ENCODE measurements at places on chromosomes 5 and 9.
A peak's percentile ranks its signal among the peaks of the same experiment; 100 is the strongest.

DNA sequence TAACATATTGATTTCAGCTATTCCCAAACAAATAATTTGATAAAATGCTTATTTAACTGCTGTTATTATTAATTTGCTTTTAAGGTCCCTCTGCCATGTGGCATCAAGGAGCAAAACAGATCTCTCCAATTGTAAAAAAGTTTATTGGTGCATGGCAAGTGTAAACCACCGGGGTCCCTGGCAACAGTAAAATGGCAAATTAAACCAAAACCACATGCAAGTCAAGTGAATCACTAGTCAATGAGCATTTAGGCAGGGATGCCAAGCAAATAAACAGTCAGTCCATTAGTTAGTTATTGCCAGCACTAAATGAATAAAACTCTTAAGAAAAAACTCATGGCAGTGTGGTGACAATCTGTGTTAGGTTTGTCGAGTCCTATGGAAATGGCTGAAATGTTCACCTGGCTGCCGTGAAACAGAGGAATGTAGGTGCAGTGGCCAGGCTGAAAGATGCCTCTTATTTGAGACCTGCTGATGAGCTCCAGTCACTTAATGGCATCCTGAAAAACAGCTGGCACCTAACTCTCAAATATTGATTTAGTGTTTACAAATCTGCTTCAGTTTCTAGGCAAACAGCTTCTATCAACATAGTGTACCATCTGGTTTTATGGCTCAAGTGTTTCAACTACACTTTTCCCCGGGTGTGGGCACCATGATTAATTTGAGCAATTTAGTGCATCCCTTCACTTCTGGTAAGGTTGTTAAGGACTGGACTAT, 296.5 kb upstream of the ITGA1 start:
- DNase-seq, result no peak

DNA sequence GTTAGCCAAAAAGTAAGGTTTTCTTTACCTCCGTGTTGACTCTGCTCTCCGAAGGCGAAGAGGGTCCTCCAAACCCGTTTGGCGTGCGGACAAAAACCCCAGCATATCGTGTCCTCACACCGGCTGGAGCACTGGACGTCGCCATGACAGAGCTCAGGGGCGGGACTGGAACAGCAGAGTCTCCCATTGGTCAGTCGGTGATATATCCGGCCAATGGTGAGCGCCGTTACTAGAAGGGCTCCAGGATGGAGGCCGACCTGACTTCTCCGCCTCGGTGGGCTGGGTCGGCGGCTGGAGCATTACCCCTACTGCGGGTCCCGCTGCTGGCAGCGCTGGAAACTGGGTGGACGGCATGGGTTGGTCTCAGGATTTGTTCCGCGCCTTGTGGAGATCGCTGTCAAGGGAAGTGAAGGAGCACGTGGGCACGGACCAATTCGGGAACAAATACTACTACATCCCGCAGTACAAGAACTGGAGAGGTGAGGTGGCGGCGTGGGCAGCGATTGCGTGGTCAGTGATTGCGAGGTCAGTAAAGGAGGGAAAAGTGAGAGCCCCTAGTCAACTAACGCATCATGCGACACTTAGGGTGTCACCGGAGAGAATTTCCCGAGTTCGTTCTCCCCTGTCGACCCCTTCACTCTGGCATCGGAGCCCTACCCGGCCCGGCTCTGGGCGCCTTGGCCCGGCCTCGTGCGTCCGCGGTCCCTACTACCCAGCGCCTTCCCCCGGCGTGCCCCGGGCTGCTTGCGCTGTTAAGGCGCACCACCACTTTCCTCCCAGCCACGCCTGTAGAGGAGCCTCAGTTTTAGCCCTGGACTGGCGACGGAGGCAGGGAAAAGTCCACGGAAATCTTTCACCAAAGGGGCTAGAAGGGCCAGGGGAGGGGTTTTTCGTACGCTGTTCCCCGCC, at the start of the genes ERCC8 and NDUFAF2:
ERCC8 (minus strand) TSS at position 167 of the 909 bp plus-strand sequence; CDS start at position 105, 62 bp downstream.
NDUFAF2 (plus strand) TSS at position 302 of the 909 bp plus-strand sequence; CDS start at position 353, 51 bp downstream.
- peak; percentile 77 for DNase-seq

- no peak for DNase-seq
Measured at GRCh38 chr5:96942078-96942477, 6.2 kb downstream of the LNPEP start.

- no peak for DNase-seq
Measured at GRCh38 chr9:82110881-82111280, 122.3 kb downstream of the SPATA31D1 start.

DNA sequence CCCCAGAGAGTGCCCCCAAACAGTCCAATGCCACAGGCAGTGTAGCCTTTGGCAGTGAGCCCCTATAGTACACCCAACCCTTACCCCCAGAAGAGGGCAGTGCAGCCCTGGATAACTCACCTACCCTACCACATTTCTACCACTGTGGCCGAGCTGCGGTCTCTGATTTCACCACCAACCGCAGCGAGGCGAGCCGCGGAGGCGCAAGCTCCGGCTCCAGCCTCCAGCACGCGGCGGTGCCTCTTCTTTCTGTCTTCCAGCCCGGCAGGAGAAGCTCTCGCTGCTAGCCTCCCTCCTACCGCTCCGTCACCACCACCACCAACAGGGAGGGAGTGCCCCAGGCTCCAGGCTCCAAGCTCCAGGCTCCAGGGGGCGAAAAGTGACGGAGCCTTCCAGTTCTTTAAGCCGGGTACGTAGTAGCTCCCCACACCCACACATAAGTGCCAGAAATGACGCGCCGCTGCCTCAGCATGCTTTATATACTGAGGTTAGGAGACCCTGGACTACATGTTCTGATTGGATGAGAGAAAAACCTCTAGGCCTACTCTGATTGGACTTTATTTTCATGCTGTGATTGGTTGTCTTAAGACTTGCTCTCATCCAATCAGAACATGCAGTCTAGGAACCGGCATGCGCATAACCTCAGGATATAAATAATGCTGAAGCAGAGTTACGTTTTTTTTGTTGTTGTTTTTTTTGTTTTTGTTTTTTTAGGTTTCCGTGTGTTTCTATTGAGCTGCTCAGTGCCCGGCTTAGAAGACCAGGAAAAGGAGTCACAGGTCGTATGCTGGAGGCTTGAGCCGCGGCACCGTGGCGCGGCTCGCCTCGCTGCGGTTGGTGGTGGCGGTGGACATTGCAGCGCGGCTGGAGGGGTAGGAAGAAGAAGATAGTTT, at the start of gene PCAT7:
PCAT7 (plus strand) TSS at position 645 of the 893 bp plus-strand sequence.
- DNase-seq, result peak; percentile 15

DNA sequence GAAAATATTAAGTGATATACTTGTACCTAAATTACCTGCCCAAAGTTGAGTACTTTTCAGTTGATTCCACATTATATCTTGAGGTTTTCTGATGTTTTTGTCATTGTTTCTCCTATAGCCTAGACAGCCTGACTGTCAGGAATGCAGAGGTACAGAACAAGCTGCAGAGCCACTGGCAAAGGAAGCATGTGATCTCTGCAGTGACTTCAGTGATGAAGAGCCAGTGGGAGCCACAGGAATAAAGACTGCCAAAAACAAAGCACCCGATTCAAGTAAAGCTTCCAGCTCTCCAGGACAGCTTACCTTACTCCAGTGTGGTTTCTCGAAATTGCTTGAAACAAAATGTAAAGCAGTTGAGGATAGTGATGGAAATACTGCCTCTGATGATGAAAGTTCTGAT, 96.3 kb downstream of the ERCC6L2 start:
- no peak for DNase-seq

DNA sequence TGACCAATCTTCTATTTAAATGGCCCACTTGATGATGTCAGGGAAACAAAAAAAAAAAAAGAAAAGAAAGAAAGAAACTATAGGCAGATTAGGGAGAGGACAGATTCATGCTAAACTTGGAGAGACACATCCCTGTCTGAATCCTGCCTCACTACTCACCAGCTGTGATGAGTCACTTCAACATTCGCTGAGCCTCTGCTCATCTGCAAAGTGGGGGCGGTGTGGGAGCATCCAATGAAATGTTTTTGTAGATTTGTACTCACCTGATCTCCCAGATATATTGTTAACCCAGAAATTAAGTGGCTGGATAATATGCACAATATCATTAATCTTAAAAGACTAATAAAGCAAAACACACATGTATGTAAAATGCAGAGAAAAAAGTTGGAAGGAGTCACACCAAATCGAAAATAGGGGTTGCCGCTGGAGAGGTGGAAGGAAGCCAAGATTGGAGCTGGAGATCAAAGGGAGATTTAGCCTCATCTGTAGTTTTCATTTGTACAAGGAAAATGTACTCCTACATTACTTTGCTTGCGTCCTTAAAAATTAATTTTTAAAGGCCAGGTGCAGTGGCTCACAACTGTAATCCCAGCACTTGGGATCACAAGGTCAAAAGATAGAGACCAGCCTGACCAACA, 17.0 kb upstream of the ERGIC1 start:
- DNase-seq, result no peak

DNA sequence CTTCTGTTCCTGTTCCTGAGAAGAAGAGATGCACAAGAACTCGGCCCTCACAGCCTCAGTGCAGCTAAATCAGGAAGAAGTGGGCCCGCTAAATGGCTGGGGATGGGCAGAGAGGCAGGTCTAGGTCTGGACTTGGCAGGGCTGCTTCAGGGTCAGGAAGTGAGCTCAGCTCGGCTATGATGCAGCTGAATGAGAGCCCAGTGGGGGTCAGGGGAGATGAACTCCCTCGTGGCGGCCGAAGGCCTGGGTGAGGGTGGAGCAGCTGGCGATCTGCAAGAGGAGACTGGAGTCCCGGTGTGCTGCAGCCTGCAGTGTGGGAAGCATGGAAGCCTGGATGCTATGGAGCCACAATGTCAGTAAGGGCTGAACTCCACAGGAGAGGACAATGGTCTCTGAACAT, 466.2 kb downstream of the SPOCK1 start:
- no peak for DNase-seq

GRCh38 chr5:5497152-5497788, 74.8 kb downstream of the ICE1 start:
- DNase-seq, result peak; percentile 8

- no peak for DNase-seq
Measured at GRCh38 chr5:90613459-90613858, 54.9 kb downstream of the ADGRV1 start.

GRCh38 chr5:19547640-19548039, 440.4 kb downstream of the CDH18 start:
- no peak for DNase-seq

GRCh38 chr9:69980041-69980440, 63.6 kb upstream of the MAMDC2 start:
- DNase-seq, result no peak

- DNase-seq, result no peak
Measured at GRCh38 chr5:52119768-52120167, 667.9 kb upstream of the ITGA1 start.

DNA sequence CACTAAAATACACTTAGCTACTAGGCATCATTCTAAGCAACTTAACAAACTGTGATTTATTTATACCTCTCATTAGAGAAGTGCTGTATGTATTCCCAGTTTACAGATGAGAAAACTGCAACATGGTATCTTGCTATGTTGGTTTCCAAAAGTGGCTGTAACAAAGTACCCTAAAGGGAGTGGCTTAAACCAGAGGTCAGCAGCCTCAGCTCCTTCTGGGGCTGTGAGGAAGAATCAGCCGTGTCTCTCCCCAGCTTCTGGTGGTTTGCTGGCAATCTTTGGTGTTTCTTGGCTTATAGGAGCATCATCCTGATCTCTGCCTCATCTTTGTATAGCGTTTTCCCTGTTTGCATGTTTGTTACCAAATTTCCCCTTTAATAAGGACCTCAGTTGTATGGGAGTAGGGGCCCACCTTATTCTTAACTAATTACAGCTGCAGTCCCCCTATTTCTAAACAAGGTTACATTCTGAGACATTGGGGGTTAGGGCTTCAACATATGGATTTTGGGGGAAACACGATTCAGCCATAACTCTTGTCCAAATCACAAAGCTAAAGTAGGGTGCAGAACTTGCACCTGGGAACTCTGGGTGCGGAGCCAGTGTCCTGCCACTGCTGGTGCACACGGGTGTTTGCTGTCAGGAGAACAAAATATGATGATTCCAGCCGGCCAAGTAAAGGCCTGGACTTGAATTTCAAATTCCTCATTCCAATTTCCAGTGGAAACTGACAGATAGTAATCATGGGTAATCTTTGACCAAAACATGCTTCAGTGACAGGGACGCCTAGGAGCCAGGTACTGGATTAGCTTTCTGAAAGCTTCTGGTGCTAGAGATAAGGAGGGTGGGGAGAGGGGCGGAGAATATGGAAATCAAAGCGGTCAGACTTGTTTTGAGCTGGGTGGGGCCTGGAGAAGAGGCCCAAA, 43.3 kb downstream of the RAI14 start:
- no peak for DNase-seq

DNA sequence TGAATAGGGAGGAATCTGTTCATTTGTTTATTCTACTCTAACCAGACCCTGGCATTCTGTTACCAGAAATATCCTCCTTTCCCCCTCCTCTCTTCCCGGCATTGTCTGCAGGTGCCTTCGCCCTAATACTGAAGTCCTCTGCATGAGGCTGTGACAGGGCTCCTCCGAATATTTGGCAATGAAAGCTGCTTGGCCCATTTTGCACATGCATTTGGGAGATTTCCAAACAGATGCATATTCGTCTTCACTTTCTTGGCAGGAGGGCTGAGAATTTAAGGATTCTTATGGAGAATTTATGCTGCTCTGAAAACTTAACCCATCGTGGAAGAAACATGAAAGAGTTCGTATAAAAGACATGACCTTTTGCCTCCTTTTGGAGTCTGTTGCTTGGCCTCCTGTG, 484.0 kb downstream of the ZNF608 start:
- no peak for DNase-seq

DNA sequence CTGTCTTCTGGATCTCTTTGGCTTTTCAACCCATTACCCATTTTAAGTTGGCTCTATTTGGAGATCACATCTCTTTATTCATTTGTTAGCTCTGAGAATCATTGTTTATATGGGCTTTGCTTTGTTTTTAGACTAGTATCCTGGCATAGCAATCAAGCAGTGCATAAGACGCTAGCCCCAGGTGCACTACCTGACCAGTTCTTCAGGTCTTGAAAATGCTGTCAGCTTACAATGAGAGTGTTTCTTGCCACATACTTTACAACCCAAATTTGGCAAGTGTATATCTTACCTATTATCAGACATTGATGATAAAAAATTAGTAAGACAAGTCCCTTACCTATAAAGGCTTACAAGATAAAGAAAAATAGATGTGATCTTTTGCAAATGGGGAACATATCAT, 12.2 kb downstream of the OXCT1 start:
- no peak for DNase-seq

DNA sequence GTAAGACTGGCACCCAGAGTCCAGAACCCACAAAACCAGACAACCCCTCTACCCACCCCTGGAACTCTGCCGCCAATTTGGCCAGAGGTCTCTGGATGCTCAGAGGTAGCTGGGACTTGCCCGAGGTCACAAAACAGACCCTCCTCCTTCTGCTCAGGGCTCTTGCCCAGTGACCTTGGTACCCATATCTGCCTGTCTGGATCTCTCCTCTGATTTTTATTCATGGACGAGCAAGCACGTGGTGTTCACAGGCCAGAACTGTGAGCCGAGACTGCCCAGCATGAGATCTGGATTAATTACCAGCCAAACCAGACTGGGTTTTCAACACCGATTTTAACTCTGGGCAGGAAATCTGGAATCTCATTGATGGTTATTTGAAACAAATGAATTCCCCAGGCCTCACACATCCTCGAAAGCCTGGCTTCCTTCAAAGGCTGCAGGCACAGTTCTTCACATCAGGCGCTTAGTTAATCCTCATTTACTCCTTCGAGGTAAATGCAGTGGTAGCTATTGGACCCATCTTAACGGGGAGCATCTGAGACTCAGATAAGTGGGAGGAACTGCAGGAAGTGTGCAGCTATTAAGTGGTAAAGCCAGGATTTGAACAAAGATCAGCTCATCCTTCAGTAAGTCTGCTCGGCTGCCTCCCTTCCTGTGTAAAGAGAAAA, 21.4 kb downstream of the COL27A1 start:
- no peak for DNase-seq

All from stimulated activated CD4-positive, alpha-beta T cell treated with anti-CD3 and anti-CD28 coated beads, Interleukin-15, amount 100 ng/mL, for 48 hours (primary cell).